ENCODE measurements at places on chromosomes 13 and 19.
A peak's percentile ranks its signal among the peaks of the same experiment; 100 is the strongest.

GRCh38 chr19:30360376-30361106 is 11.6 kb upstream of the ZNF536 start:
- DNase-seq = no peak

DNA sequence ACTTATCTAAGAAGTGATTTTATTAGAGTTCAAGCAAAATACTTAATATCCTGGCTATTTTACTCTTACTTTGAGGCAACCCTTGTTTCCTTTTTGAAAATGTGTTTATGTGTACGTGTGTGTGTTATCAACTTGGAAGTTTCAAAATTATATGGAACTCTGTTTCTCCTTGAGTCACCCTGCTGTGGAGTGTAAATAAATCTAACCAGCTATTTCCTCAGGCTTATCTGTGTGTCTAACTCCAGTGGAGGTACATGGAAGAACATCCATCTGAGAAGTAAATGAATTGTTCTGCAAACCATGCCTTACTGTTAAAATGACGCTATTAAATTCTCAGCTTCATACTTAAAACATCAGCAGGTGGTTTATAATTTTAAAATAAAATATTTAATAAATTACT is 583.4 kb upstream of the SLITRK5 start:
- no peak for DNase-seq

DNA sequence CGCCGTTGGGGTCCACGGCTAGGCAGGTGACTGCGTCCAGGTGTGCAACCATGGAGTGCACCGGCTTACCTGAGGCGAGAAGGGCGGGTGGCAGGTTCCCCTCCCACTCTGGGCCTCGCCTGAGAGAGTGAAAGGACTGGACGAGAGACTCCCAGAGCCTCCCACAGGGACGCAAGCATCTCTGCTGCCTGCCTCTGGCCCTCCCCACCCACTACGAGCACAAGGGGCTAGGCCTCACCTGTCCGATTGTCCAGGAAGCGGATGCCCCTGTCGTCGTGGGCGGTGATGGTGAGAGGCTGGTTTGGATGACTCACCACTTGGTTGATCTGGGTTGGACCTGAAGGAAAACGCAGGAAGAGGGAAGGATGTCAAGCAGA is 5.1 kb upstream of the PRKD2 start:
- no peak for DNase-seq

- no peak for DNase-seq
These were observed 8.2 kb upstream of the ANKRD10 start for GRCh38 chr13:110923086-110923485.

GRCh38 chr13:43061496-43062280 is 38.3 kb downstream of the DNAJC15 start:
- no peak for DNase-seq

DNA sequence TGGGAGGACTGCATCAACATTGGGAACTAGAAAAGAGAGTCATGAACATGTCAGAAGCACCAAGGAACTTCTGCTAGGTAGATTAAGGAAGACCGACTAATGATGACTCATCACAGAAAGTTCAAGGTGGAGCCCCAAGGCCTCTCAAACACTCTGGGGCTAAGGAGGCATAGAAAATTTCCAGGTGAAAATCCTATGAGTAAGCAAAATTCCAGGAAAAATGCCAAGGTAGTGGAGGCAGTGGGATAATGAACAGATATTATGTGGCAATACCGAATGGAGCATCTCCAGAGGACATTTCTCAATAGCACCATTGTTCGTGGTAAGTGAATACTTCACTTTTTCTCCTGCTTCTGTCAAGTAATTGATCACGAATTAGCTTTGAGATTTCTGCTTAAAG is 336.5 kb downstream of the MZT1 start:
- no peak for DNase-seq

DNA sequence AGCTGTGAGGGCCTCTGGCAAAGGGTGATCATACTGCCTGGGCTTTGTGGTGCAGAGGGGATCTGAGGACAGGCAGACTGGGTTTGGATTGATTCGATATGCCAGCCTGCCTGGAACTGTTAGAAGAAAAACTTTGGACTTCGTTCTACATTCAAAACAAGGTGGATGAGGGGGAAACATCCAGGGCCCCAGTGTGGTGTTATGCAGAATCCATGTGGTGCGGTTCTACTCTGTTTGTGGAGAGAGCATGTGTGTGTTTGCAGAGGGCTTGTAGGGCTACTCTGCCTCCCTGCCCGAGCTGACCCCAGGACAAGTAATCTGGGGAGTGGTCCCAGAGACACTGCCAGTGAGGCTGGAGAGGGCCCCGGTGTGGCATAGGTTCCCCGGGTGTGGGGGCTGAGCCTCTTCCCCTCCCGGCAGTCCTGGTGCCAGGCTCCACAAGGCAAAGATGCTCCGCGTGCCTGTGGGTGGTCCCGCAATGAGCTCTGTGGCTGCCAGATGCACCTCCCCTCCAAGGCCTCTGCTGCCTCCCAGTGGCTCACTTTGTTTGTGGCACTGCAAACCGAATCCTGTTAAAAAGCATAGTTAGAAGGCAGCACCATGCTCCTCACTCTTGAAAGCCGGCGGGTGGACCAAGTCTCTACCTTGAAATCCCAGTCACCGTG is 22.3 kb upstream of the TFDP1 start:
- peak; percentile 46 for DNase-seq

GRCh38 chr19:32196690-32197420 is 148.6 kb upstream of the ZNF507 start:
- no peak for DNase-seq

DNA sequence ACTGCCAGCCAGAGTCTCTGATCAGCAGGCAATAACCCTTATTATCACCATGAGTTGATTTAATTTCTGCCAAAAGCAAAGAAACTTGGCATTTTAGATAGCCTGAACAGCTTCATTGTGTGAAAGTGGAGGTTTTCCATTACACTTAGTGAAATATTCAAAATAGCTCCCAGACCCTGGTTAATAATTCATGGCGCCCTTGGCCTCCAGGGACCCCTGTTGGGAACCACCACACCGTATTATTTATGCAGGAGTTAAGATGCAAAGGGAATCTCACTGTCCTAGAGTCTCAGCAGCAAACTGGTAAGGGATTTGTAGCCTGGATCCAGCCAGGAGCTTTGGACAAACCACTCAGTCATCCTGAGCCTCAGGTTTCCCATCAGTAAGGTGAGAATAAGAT is 110.0 kb upstream of the PABPC3 start:
- DNase-seq = no peak

- peak; percentile 89 for DNase-seq
These were observed 300.5 kb downstream of the SPRY2 start for GRCh38 chr13:80040196-80040980.
